ENCODE measurements at places on chromosomes 2 and 18.

GRCh38 chr18:40152859-40153258 is 1802.2 kb upstream of the PIK3C3 start:
- DNase-seq: no peak

DNA sequence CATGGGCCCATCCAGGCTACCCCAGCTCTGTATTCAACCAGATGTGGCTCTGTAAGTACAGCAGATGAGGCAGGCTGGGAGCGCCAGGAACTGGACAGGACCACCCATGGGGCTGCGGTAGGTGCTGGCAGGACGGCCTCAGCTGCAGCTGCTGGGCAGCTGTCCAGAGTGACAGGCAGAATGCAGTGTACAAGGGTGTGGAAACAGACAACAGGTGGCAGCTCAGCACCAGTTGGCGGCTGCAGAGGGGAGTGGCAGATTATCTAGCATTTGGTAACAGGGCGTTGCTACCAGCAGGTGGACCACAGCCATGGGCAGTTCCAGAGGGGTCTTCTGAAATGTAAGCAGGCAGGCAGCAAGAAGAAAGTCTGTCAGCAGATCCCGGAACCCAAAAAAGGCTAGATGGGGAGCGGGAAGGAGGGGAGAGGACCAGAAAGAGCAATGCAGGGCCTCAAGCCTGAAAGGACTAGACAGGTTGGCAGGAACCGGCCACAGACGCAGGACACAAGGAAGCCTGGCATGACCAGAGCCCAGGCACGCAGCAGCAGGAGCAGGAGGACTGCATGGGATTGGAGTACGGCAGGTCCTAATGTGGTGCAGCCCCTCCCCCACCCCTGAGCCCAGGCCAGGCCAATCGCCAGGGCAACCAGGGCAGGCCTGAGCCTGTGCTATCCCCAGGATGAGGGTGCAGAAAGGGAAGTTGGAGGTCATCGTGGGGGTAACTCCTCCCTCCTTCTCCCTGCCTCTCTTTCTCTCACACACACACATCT is 24.7 kb downstream of the PKDCC start:
- DNase-seq: no peak

- no peak for DNase-seq
Observed at GRCh38 chr2:192254444-192254843, 59.7 kb upstream of the TMEFF2 start.

GRCh38 chr2:171991027-171991426 is 8.7 kb upstream of the METAP1D start:
- DNase-seq: no peak

GRCh38 chr18:45974088-45974536 is 7.0 kb upstream of the EPG5 start:
- DNase-seq: peak; percentile 67

- no peak for DNase-seq
Observed at GRCh38 chr2:159149747-159150146, 136.8 kb downstream of the WDSUB1 start.

- no peak for DNase-seq
Observed at GRCh38 chr18:1020731-1021344, 116.2 kb downstream of the ADCYAP1 start.

DNA sequence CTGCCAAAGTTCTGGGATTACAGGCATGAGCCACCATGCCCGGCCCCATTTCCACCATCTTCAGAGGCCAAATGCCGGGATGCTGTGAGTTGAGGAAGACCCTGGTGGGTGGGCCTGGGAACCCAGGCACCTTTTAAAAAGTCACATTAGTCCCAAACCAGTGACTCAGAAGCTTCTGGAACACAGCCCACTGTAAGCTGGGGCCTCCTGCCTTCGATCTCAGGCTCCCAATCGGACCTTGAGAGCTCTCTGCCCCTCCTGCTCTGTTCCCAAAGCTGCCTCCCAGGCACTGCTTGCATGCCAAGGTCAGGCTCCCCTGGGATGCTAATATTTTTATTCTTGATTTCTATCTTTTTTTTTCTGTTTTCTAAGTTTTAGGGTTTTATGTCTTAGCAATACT is 4.2 kb downstream of the ADCY3 start:
- no peak for DNase-seq

DNA sequence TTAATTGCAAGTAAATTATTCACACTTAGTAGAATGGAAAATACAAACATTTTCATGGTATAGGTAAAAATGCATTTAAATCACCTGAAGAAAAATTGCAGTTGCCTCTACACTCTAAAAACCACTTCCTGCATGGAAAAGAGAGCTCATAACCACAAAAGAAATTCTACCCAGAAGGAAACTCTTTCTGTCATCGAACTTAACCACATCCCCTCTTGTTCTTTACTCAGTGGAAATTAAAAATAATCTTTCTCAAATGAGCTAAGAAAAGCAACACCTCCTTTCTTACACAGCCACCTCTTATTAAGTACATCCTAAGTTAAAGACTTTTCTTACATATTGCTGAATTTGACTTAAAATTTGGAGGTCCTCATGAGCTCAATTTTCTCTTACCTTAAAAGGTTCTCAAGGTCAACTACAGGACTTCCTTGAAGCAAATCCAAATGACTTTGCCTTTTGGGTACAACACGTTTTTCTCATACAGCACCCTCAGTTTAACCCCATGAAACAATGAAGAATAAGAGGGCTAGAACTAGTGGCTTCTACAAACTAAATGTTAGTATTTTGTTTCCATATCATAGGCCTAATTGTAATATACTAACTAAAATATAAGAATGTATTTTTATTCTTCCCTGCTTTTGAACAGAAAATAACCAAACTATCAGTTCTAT is 109.1 kb upstream of the CRIM1 start:
- DNase-seq: no peak
